Stimulated activated CD8-positive, alpha-beta memory T cell treated with anti-CD3 and anti-CD28 coated beads, Interleukin-4, amount 100 ng/mL, for 4 hours (primary cell): ENCODE measurements at places on chromosomes 7 and 10.
A peak's percentile ranks its signal among the peaks of the same experiment; 100 is the strongest.

- no peak for DNase-seq
Observed at GRCh38 chr7:96184783-96185182, 137.1 kb downstream of the SLC25A13 start.

DNA sequence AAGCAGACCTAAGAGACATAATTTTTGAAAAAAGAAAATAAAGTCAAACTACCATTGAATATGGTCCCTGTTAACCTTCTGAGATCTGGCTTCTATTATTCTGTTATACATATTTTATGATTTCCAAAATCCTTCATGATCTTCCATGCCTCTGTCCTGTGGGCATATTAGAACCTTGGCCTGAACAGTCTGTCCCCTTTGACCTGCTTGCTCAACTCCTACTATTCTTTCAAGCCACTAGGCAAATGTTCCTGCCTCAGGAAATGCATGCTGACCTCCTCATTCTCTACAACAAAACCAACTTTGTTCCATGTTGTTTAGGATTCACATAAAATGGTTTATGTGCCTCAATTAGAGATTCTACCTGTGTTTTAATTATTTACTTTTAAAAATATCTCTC, 544.8 kb upstream of the LRRTM3 start:
- no peak for DNase-seq

DNA sequence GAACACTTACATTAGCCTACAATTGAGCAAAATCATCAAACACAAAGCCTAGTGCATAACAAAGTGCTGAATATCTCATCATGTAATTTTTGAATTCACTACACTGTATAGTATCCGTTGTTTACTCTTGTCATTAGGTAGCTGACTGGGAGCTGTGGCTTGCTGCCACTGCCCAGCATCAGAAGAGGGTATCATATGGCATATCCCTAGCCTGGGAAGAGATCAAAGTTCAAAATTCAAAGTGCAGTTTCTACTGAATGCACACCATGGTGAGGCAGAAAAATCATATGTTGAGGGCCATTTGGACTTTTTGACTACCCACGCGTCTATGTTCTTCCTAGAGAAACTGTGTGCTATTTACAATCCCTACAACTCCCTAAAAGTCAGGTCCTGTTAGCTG, 7.5 kb upstream of the ZC3HAV1 start:
- no peak for DNase-seq

DNA sequence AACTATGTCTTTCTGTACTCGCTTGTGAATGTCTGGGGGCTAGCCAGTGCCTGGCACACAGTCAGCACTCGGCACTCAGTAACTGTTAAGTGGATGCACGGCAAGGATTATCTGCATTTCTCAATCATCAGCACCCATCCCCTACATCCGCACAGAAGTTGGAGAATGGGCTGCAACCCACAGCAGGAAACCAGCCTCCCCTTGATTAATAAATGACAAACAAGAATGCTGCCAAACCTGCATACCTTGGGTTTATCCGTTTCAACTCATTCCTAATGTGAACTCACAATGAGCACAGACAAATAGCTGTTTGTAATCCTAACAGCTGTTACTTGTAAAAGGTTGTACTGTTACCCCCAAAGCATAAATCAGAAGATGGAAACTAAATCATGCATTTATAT, 28.9 kb downstream of the PPP1R3C start:
- DNase-seq = no peak

GRCh38 chr10:16675334-16675733, 141.9 kb downstream of the RSU1 start:
- DNase-seq = no peak

DNA sequence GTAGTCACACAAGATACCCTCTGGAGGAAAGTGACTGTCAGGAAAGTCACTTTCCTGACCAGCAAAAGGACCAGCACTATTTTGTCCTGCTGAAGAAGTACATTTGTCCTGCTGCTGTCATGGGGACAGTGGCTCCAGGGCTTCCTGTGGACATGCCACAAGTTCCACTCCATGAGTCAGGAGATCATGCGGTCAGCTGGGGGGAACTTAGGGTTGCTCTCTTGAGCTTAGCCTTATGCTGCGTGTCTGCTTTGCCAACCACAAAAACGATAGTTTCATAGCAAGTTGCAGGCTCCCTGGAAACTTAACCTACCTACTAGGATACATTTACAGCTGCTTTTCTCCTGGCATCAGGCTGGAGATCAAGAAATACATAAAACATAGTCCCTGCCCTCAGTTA, 19.8 kb upstream of the ALOX5 start:
- no peak for DNase-seq

DNA sequence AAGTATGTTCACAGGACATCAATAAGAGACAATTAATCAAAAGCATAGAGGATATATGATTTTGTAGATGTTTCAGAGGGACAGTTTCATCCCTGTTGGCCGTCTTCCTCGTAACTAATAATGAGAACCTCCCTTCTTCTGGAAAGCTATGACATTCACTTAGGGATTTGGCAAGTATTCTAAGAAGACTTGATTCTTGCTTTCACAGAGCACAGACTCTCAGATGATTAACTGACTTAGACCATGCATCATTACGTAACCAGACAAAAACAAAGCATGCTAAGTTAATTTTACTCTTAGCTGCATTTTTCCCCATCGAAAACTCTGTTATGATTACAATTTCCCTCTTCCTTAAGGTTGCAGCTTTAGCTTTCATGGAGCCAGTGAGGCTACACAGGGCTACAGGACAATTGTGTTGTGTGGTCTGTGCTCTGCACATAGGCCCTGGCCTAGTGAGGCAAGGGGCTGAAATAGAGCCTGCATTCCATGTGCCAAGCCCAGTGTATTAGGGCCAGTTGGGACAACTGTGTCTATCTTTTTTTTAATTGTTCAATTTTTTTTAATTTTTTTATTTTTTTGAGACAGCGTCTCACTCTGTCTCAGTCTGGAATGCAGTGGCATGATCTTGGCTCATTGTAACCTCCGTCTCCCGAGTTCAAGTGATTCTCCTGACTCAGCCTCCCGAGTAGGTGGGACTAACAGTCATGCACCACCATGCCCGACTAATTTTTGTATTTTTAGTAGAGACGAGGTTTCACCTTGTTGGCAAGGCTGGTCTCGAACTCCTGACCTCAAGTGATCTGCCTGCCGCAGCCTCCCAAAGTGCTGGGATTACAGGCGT, 105.3 kb downstream of the PLXDC2 start:
- DNase-seq = no peak

DNA sequence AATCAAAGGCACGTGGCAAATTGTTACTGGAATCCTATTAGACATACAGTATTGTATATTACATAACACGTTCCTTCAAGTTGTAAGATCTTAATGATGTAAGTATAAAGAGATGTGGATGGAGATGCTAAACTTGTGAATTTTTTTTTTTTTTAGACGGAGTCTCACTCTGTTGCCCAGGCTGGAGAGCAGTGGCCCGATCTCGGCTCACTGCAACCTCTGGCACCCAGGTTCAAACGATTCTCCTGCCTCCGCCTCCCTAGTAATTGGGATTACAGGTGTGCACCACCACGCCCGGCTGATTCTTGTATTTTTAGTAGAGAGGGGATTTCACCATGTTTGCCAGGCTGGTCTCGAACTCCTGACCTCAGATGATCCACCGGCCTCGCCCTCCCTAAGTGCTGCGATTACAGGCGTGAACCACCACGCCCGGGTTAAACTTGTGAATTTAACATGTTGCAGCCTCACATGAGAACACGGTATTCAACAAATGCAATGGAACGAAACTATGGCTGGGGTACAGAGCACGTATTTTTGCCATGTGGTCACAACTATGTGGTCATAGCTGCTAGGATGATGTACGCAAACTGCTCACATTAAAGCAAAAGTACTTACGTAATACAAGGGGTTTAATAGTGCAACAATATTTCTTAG, 818 bp upstream of the SUPV3L1 start:
- DNase-seq = peak; percentile 5

- no peak for DNase-seq
Observed at GRCh38 chr7:56538541-56539429, 422.6 kb upstream of the NUPR2 start.

GRCh38 chr10:71627956-71628355, 91.6 kb downstream of the C10orf105 start:
- DNase-seq = no peak

GRCh38 chr10:15316145-15316544, 54.9 kb downstream of the FAM171A1 start:
- DNase-seq = no peak

DNA sequence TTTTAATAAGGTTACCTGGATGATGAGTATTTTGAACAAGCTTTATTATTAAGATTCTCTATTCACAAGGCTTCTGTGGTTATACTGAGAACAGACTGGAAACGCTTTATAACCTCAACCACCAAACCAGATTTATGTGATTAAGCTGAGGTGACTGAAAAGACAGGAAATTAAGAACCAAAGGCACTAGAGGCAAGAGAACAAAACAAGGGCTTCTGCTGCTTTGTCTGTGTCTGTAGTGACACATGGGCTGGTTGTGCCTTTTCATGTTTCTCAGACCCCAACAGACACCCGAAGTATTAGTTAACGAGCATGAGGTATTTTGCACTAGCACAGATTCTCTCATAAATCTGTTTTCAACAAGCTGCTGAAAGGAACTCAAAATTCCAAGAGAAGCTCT, 64.4 kb downstream of the RAPGEF5 start:
- DNase-seq = no peak

- no peak for DNase-seq
Observed at GRCh38 chr7:21030237-21030871, 243.7 kb upstream of the SP8 start.

- DNase-seq = no peak
Observed at GRCh38 chr10:92727550-92727949, 37.8 kb downstream of the HHEX start.

DNA sequence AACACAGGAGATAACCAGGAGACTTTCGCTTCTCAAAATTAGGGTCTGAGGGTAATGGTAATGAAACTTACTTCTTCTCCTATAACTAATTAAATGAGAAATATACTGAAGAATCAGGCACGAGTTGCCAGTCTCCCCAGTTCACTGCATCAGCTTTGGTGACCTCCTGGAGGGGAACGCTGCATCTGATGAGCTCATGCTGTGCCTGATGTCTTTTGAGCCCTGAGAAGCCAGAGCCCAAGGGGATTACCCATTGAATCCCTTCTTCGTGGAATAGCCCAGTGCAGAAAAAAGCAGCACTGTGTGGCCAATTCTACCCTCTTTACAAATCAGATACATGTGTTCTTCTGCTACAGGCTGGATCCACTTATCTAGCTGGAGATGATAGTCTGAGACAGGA, 45.1 kb downstream of the CYP2C9 start:
- DNase-seq = no peak

GRCh38 chr10:108749042-108749441, 1174.3 kb downstream of the XPNPEP1 start:
- no peak for DNase-seq

DNA sequence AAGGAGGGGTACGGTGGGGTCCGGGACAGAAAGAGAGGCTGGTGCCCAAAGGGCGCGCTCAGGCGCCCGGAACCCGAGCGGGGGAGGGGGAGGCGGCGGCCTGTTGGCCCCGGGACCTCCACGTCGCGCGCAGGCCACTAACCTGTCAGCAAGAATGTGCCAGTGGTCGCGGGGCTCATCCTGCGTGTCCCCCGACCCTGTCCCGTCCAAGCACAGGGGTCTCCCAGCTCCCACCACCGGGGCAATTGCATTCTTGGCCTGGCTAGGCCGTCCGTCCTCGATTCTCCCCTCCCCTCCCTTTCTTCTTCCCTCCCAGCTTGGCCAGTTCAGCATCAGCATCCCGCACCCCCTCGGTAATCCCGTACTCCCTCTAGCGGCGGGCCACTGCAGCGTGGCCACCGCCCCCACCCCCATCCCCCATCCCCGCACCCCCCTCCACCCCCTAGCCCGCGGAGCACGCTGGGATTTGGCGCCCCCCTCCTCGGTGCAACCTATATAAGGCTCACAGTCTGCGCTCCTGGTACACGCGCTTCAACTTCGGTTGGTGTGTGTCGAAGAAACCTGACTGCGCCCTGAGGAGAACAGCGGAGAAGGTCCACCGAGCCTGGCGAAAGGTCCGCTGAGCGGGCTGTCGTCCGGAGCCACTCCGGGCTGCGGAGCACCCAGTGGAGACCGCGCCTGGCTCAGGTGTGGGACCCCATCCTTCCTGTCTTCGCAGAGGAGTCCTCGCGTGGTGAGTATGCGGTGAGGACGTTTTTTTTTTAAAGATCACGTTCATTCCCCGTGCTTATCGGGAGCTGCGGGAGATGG, at the start of gene SGCE:
Gene SGCE (minus strand): TSS at position 286 of the 810 bp plus-strand sequence. CDS start 35 bp downstream, at position 251.
- DNase-seq = no peak

- DNase-seq = no peak
Observed at GRCh38 chr7:136533732-136534131, 334.7 kb upstream of the CHRM2 start.

GRCh38 chr10:75398692-75399460, 2.7 kb downstream of the ZNF503 start:
- no peak for DNase-seq

- DNase-seq = no peak
Observed at GRCh38 chr7:102140952-102141370, 145.7 kb upstream of the SH2B2 start.

DNA sequence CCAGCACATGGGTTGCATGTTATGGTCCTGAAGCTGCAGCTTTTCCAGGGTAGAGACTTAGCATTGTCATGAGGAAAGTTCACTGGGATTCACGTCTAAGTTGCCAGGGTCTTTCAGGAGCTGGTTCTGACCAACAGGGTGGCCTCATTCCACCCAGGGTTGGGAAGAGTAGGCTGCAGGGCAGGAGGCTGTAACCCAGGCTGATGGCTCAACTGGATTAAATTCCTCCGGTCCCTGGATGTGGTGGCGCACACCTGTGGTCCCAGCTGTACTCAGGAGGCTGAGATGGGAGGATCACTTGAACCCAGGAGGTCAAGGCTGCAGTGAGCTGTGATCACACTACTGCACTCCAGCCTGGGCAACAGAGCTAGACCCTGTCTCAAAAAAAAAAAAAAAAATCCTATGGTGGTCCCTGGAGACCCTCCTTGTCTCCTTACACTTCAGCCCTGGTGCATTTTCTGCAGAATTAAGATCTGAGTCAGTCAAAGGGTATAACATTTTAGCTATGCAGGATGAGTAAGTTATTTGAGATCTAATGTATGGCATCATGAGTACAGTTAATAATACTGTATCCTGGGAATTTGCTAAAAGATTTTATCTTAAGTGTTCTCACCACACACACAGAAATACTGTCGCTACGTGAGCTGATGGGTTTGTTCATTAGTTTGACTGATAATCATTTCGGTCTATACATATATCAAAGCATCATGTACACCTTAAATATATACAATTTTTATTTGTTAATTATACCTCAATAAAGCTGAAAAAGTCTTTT, 44.0 kb downstream of the ASB13 start:
- no peak for DNase-seq

DNA sequence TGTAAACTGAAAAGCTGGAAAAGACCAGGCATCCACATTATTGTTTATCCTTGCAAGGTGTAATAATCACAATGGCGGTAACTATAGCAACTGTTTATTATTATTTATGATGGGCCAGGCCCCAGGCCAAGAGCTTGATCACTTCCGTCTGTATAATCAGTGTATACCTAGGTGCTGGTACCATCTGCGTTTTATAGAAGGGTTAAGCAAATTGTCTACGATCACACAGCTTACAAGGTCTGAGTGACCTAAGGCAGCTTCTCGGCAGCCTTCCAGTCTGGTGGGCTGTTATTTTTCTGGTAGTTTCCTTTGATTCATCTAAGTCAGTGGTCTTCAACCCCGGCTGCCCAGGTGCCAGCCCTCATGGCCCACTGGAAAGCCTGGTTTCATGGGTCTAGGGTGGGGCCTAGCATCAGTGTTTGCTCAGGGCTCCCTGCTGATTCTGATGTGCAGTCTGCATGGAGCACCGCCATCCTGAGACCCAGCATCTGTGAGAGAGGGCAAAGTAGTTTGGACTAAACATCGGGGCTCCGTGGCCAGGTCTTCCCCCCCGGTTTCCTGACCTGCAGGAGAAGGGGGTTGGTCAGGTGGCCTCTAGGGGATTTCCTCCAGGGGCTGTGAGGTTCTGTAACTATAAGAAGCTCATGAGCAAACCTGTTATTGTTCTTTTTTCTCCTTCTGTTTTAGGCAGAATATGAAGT, 146.4 kb downstream of the RGS10 start:
- no peak for DNase-seq
